Brain pericyte (primary cell): ENCODE measurements at places on chromosomes 12 and 14.

DNA sequence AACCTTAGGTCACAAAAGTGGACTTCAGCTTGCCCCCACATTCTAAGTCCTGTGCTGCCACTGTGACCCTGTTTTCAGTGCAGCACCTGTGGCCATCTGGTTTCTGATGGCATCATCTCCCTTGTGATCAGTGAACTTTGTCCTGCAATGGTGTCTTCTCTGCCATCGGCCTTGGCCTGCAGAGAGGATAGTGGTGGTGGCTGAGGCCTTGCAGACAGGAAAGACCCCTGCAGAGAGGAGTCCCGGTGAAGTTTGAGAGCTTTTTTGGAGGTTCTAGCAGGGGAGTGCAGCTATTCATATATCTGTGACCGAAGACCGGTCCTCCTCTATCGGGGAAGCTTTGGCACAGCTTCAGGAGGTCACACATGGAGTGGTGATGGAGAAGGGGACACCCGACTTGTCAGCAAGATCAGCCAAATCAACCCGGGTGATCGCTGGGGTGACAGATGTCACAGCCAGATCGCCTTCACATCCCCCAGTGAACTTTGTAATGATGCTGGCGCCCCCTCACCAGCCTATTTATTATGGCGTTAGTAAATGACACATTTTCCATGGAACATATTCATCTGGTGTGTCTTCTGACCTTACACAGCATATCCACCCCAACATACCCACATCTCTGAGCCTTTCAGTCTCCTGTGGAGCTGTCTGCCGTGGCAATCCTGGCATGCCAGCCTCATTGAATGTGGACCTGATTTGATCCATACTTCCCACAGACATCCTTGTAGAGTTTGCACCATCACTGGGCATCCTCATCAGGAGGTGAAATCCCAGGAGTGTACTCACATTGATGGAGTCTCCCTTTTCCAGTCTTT is 136.1 kb downstream of the PAPOLA start:
- no peak for DNase-seq

- DNase-seq, result no peak
Measured at GRCh38 chr14:22039938-22040780, 366.5 kb upstream of the OR4E1 start.

DNA sequence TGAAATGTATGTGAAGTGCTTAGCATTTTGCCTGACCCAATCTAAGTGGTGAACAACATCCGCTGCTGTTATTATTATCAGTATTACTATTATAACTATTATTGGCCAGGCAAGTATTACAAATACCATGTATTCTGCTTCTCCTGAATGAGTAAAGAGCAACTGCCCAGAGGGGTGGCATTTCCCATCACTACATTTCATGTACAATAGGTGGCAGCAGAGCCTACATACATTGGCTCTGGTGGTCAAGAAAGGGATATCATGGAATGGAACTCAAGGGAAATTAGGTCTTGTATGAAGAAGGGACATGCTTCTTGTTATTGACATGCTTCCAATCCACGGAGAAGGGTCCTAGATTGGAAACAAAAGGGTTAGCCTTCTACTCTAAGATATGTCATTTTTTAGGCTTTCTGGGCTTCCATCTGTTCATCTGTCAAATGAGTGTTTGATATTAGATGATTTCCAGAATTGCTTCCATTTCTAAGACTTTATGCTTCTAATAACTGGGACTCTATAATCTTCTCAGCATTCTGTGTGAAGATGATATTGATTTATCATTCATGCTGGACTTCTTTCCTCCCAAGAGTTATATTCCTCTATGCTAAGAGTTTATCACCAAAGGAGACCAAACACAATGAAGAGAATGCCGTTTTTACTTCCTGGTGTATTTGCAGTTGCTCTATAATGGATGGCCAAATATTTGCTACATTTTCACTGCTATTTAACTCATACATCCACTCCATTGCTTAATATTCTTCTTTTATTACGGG is 239.1 kb downstream of the SSPN start:
- peak; percentile 6 for DNase-seq

DNA sequence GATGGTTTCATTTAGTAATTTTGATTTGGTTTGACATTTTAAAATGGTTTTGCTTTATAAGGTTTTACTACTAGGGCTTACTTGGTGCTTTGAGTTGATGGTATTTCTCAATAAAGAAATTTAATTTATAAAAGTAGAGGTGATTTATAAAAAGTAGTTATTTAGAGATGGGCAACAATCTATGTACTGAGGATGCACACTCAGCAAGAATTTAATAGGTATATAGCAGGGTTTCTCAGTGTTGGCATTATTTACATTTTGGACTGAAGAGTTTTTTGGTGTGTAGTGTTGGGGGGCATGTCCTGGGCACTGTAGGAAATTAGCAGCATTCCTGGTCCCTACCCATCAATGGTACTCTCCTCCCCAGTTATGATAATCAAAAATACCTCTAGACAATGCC is 47.7 kb downstream of the PPHLN1 start:
- no peak for DNase-seq

- no peak for DNase-seq
Measured at GRCh38 chr12:24848941-24849477, 99.9 kb downstream of the BCAT1 start.

GRCh38 chr12:65100140-65100539 is 21.0 kb downstream of the WIF1 start:
- no peak for DNase-seq

GRCh38 chr14:56196274-56196673 is 78.1 kb downstream of the PELI2 start:
- DNase-seq, result no peak

DNA sequence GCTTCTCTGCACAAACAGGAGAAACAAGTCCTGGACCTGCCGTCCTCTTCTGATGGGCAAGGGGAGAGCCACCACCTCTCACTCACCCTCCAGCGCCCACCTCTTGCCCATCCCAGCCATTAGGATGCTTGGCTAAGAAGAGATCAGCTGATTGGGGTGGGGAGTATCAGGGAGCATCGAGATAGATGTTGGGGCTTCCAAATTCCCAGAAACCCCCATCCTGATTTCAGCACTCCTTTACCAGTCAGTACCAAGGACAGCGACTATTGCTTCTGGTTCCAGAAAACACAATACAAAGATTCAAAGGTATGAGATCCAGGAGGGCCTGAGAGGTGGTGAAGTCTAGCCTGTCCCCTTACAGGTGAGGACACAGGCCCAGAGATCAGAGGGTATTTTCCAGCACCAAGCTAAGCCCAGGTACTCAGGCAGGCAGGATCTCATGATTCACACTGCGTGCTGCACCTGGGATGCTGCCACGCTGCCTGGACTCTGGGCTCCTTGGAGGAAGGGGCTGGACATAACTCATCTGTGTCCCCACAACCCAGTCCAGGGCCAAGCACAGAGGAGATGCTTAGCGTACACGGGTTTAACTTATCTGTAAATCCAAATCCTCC is 76.6 kb downstream of the TUNAR start:
- no peak for DNase-seq

GRCh38 chr14:69625299-69626131 is 14.1 kb downstream of the SUSD6 start:
- no peak for DNase-seq

GRCh38 chr14:31307198-31307597 is 99.6 kb upstream of the HECTD1 start:
- no peak for DNase-seq

GRCh38 chr14:72565917-72566316 is 328.0 kb downstream of the DPF3 start:
- no peak for DNase-seq

GRCh38 chr12:132077322-132078100 is 66.6 kb downstream of the DDX51 start:
- no peak for DNase-seq

GRCh38 chr12:119589634-119590033 is 3.9 kb upstream of the TMEM233 start:
- DNase-seq, result no peak

- DNase-seq, result no peak
Measured at GRCh38 chr12:4956968-4957367, 47.3 kb downstream of the KCNA1 start.

DNA sequence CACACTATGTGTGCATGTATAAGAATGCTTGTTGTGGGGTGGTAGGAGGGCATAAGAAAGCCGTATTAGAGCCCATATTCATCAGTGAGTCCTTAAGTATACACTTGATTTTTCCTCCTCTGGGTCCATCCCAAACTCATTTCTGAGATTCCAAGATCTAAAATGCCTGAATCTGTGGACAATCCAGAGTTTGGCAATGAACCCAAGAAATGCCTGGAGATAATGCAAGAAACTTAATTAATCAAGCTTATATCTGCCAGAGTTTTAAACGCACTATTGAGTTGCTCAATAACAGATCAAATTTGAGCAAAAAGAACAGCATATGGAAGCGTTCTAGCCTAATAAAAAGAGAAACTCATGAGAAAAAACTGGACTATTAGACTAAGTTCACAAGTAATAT is 143.4 kb upstream of the NAV3 start:
- DNase-seq, result no peak

- no peak for DNase-seq
Measured at GRCh38 chr12:15939111-15939510, 28.0 kb downstream of the DERA start.

DNA sequence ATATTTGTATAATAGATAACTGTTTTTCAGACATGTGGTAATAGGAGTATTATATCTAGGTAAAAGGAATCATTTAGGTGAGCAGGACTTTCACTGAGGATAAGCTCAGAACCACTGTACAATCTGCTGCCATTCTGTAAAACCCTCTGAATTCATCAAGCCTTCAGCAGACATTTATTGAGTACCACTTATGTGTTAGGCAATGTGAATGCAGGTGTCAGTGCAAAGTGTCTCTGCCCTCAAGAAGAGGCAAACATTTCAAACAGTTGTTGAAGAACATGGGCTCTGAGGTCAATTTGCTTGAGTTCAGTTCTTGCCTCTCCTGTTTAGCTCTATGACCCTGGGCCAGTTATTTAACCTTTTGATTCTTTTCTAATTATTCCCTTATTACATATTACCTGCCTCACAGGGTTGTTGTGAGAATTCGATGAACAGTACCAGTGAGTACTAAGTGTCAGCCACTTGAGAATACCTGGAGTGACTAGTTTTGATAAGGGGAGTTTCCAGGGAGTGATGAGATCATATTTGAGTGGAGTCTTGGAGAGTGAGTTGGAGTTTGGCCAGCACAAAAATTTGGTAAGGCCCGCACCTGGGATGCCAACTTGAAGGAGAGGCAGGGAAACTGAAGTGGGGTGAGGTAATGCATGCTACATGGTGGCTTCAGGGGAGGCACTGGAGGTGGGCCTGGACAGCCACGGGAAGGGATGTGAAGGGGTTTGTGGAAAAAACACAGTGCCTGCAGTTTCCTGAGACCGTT is 33.7 kb downstream of the RASSF8 start:
- no peak for DNase-seq

DNA sequence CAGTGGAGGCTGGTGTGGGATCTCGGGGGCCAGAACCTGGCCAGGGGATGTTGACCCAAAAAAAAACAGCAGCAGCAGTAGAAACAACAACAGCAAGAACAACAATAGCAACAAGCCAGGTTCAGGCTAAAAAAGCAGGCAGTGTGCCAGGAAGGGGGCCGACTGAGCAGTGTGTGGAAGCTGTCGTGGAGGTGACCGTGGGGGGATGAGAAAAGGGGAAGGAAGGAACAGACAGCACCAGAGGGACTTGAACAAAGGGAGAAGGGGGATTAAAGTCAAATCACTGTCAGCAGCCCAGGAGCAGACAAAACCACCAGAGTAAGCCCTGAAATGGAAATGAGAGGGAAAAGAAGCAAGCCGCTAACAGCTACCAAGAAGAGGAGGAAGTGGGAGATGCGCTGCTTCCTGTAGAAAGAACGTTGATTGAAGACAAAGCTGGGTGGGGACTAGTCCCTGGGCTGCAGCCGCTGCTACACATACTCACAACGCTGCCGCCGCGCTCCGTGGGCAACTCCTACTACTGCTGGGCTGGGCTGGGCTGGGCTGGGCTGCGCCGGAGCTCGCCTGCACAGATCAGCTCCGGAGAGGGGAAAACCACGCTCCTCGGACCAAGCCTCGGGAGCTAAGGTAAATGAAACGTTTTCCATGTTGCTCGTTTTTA is at the start of gene GNG2:
Gene GNG2 (plus strand): TSS at position 449 of the 661 bp plus-strand sequence. CDS start 90,067 bp downstream, outside the sequence.
- DNase-seq, result no peak

DNA sequence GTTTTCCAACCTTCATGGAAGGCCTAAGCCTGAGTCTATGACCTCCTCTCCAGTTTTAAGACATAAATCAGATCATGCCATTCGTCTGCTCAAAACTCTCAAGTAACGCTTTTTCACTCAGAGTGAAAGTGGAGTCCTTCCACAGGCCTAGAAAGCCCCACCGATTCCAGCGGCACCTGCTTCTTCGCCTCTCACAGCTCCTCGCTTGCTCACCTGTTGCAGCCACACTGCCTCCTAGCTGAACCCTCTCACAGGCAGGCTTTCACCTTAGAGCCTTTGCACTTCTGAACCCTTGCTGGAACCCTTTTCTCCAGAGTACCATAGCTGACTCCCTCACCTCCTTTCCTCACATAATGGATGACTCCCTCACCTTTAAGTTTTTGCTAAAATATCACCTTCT is 301.1 kb downstream of the ZFP36L1 start:
- DNase-seq, result no peak

DNA sequence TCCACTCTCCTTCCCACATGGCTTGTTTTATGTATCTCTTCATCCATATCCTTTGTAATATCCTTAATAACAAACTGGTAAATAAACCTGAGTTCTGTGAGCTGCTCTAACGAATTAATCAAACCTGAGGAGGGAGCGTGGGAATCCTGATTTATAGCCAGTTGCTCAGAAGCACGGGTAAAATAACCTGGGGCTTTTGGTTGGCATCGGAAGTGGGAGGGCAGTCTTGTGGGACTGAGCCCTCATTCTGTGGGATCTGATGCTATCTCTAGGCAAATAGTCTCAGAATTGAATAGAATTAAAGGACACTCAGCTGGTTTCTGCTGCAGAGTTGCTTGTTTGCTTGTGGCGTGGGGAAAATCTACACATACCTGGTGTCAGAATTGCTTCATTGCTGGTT is 17.5 kb upstream of the LDHB start:
- no peak for DNase-seq

DNA sequence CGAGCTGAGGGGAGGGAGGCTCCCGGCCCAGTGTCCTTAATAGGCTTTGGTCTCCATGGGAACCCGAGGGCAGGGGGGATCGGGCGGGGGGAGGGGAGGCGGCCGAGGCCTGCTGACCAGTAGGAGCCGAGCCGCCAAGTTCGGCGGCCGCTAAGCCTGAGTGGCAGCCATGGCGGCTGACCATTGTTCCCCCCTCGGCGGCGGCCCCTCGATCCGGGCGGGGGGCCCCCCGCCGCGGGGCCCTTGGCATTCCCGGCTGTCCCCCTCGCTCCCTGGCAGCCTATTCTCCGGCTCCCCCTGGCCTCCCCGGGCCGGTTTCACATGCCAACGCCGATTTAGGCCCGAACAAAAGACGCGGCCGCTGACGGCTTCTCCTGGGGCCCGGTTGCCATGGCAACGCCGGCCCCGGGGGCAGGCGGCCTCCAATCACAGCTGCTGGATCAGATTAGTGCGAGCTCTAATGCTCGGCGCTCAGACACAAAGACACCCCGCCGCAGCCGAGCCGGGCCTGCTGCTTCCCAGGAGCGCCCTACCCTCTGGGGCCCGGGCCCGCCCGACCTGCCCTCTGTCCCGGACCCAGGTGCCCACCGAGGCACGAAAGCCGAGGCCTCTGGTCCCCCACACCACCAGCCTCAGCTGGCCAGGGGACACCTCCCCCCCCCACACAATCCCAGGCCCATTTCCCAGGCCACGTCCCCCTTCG is 7.3 kb downstream of the MSI1 start:
- DNase-seq, result no peak
